ENCODE measurements at places on chromosomes 5 and 9.

DNA sequence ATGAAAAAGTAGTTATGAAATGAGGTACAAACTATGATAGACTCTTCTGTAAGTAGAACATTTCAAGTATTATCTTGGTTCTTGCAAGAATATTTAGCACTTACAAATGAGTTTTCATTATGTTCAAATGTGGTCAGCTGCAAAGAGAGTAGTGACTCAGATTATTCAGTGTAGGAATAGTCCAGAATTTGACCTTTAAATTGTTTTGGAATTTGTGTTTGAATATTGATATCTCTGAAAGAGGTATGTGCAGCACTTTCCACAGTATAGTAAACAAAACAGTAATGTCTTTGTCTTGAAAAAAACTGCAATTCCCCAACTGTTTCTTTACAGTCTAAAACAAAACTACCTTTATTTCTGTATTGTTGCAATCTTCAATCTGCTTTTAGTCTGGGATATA lies 56.1 kb downstream of the WDR70 start:
- no peak for DNase-seq

DNA sequence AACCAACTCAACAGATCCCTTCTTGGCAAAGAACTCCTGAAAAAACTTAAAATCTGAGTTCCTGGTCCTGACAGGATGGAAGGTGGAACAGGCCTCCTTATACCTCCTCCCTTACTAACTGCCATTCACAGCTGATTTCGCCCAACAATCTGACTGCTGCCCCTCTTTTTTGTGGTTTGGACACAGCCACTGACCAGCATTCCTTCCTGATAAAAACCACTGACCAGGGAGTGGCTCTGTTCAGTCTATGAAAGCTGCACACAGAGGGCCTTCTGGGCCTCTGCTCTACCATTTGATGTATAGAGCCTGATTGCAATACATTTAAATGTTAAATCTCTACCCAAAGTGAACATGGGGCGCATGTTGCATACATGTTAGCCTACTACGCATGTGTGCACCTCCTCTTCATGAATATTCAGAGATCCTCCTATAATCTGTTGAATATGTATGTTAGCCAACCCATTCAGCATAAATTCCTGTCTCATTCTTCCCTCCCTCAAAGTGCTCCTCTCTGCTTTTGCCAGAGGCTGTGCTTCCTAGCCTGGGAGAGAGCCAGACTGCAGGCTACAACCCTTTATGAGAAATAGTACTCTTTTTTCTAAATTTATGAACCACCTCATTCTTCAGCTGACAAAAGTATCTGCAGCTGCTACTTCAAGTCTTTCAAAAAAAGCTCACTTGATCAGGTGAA lies 93.7 kb upstream of the MRPS30 start:
- DNase-seq, result no peak

GRCh38 chr5:127256886-127257597 lies 33.6 kb upstream of the MEGF10 start:
- DNase-seq, result no peak

DNA sequence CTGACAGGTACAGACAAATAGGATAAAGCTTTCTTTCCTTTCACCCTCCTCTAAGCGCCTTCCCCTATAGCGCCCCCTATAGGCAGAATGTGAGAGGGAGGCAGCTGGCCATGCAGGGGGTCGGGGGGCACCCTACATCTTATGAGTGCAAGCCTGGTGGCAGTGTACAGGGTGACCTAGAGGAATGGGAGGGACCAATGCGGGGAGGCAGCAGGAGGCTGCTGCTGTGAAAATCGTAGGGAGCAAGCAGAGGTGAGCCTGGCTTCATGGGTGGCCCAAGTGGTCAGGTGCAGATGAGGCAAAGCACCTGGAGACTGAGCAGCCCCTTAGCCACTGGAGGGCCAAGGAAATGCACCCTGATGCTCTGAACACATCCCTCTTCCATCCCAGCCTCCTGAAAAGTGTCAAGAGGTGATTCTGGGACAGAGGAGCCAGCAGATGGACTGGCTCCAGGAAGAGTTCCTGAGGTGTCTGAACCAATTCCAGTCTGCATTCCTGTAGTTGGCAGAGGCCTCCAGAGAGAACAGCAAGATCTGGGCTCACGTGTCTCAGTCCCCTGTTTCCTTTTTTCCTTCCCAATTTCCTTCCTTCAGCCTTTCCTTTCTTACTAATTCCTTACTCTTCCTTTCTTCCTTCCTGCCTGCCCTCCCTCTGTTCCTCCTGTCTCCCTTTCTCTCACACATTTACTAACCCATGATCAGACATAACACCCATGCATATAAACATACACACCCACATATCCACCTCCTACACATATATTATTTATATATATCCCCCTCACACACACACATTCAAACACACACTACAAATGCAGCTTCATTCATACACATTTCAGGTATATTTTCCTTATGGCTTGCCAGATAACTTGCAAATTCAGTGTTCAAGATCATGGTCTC lies 32.8 kb upstream of the GALNT10 start:
- no peak for DNase-seq

DNA sequence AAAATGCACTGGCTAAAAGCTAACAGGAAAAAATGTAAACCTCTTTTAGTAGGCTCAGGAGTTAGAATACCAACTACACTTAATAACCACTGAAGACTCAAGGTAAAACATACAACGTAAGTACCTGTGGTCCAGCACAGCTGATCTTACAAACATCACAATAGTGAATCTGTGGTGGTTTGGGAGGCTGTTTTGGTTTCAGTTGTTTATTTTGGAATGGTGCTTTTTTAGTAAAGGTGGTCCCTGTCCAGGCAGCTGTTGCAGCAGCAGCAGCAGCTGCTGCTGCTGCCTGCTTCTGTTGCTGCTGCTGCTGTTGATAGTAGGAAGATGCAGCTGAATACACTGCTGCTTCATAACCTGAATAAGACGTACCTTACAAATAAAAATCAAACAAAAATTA lies 37.9 kb downstream of the ZFR start:
- no peak for DNase-seq

- DNase-seq, result no peak
Observed at GRCh38 chr5:150640311-150641005, at the start of gene SYNPO. Gene SYNPO, plus strand, starts transcription at chr5:150640660. Its CDS starts 7,616 bp downstream, at chr5:150648276.

DNA sequence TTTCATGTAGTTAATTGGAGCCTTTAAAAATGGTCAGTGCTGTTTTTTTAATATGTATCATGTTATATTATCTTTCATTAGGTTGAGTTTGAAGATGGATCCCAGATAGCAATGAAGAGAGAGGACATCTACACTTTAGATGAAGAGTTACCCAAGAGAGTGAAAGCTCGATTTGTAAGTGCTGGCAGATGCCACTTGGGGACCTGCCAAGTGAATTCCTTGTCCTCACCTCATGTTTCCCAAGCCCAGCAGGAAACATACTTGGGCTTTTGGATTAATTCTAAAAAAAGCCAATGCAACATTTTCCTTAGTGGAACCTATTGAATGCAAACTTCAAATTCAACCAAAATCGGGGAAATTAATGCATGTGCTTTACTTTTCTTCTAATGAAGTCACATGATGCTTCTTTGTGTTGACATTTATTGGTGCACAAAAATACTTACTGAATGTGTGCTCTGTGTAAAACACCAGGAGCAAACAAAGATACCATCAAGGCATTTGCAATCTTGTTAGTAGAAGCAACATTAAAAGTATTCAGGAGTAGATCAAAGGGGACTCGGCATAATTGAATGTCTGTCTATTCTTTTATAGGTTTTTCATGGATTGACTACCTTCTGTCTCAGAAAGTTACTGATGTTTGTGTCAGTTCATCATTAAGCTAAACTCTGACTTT lies 412.1 kb downstream of the KDM4C start:
- no peak for DNase-seq

DNA sequence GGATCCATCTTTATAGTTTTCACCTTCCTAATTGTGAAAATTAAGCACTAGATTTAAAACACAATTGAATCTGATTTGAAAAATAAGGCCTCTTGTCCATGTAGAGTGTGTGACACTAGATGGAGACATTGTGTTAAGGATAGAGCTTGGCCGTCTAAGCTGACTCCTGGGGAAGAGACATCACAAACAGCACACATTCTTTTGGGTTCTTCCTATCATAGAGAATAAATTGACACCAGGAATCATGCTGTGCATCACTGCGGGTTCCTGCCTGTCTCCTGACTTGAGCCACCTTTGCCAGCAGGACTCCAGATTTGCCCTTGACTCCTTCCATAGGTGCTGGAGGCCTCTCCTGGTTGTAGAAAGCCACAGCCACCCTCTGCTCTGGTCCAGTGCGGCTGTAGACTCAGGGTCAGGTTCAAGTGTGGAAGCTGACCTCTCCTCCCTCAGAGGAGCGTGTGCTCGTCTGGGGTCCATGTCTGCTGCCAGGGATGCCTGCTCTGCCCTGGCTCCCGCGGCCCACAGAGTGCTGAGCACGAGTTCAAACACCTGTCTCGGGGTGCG lies 11.2 kb downstream of the ROPN1L start:
- no peak for DNase-seq

- no peak for DNase-seq
Observed at GRCh38 chr5:7597059-7597642, 201.2 kb downstream of the ADCY2 start.

DNA sequence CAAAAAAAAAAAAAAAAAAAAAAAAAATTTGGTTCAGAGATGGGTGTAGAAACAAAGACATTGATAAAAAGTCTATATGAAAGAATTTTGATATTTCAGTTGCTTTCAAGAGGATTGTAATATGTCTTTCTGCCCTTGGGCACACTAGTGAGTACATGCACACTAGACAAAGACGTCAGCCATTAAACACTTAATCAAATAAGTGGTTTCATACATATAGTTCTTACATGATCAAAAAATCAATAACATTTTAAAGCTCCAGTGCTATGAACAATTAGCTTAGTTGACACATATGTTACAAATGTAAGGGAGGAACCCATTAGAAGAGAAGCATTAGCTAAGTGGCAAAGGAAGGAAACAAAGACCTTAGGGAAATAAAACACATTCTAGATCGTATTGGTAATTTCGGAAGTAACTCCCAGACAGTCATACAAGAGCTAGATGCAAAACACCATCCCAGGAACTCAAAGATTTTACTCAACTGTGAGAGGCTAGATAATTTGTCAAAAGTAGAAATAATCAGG lies 84.5 kb upstream of the MAN2A1 start:
- DNase-seq, result no peak

GRCh38 chr5:107739661-107740060 lies 68.9 kb upstream of the EFNA5 start:
- no peak for DNase-seq

DNA sequence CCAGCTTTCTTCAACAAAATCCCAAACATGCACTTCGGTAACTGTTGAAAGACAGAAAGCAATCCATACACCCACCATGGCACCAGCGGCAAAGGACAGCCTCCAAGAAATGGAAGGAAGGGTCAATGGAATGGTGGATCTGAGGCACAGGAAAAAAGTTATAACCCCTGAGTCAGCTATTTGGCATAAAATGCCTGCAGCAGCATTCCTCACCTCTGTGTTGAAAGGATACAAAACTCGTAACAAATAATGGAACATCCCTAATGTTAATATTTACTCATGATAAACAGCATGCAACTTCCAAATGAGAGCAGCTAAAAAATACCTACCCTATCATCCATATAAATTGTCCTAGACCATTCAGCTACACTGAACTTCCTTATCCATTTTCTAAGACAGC lies 9.4 kb downstream of the FBXW11 start:
- no peak for DNase-seq

DNA sequence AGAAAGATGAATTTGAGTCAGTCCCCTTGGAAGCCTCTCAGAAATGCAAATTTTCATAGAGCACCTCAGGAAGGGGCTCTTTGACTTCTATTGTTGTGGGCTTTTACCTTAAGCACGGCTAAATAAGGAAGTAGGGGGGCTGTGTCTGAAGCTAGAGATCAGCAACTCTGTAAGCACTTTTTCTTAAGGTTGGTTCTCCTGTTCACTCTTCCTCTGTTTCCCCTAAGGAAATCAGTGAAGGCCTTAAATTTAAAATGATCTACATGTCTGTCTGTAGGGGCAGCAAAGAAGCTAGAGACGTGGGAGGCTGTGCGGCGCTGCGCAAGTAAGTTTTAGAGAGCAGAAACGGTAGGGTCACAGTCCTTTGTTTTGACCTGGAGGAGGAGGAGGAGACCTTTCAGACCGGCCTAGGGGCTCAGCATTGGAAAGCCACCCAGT lies 1.2 kb upstream of the CDC14B start:
- DNase-seq, result no peak

DNA sequence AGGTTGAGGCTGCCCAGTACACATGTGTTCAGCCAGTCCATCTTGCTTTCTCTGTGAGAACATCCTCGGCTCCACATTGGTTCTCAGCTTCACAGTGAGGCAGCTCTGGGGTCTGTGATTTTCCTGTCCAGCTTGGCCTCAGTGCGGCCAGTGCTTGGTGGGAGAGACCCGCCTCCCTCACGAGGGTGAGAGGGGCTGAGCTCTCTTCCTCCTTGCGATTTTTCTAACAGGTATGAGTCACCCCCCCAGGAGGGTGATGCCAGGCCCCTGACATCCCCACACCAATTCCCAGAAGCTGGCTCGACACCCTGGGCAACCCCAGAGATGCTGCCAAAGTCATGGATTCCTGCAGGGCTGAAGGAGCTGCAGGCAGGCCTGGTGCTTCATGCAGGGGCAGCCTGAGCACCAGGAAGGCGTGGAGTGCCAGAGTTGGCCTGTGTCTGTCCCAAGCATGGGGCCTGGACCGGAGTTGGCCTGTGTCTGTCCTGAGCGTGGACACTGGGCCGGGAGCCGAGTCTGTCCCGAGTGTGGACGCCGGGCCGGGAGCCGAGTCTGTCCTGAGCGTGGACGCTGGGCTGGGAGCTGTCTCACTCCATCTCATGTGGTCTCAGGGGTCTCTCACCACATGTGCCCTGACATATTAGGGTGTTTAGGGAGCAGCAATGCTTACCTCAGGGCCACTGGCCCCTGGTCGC lies 408.6 kb upstream of the IRX4 start:
- DNase-seq, result peak; percentile 36

- DNase-seq, result no peak
Observed at GRCh38 chr5:94498199-94498598, 120.2 kb downstream of the KIAA0825 start.

GRCh38 chr5:30050056-30050815 lies 1143.2 kb upstream of the CDH6 start:
- no peak for DNase-seq

- no peak for DNase-seq
Observed at GRCh38 chr5:136598802-136599404, 233.6 kb upstream of the TRPC7 start.

DNA sequence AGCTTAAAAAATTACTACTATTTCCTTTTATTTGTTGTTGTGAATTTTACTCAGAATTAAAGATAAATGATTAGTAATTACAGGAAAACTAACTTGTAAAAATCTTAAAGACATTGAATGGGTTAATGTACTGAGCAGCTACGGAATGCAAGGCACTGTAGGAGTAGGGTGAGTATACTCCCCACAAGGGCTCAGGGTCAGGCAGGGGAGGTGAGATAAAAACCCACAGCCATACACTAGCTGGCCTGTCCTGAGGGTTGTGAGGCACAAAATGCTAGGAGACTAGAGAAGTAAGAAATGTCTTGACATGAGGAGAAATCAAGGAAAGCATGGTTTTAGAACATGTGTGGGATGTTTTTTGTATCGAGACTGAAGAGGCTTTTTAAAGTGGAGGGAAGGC lies 13.4 kb downstream of the ZBED3 start:
- no peak for DNase-seq

All from left forelimb (tissue), 1 donor.